Panc1 (cell line): ENCODE measurements at places on chromosomes 13 and 19. TPM values are rescaled to one million over a fixed set of nuclear protein-coding genes. Genes with fewer than 3 reads are reported as not detected.

LGALS4 gene
- 3.9 TPM for total RNA-seq

GJA3 gene
- 11.6 TPM for total RNA-seq

ZNF234 gene
- 6.4 TPM for total RNA-seq

CEACAM16 gene
- total RNA-seq = not detected

FCGBP gene
- 6.4 TPM for total RNA-seq

MATK gene
- 0.21 TPM for total RNA-seq

POMP gene
- 92.0 TPM for total RNA-seq
